ENCODE measurements at places on chromosomes 2 and 18.

DNA sequence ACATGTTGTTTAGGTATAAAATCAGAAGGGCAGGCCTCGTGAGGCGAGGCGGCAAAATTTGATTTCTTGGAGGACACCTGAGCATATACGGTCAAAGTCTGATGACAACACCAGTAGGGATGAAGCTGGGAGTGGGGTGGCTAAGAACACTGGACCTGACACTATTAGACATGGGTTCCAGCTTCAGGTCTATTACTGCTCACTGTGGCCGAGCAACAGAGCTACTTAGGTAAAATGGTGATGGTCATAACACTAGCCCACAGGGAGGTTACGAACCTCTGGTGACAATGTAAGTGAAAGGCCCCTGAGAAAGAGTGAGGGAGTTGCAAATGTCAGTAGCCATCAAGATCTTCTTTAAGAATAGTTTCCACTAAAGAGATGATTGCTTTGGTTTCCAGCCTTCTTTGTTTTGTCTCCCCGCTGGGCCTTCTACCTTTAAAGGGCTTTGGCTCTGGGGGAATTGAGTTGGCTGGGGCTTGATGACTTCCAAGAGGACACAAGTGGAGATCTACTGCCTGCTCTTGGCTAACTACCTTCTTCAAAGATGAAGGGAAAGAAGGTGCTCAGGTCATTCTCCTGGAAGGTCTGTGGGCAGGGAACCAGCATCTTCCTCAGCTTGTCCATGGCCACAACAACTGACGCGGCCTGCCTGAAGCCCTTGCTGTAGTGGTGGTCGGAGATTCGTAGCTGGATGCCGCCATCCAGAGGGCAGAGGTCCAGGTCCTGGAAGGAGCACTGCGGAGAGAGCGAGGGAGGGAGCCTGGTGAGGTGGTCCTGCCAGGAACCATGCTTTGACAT, 3.5 kb downstream of the IL1B start:
- DNase-seq = no peak

DNA sequence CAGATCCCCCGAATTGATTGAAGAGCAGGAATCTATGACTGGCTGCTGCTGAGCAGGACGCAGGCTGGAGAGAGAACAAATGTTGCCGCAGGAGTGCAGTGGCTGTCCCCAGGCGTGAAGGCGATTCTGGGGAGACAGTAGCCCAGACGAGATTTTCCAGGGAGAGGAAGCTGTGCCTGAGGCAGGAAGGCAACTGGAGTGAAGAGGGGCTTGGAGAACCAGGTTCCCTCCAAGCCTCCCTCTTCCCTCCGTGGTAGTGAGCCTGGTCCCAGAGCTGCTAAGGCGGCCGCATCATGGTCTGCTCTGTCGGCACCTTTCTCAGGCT, 1.3 kb upstream of the NPPC start:
- DNase-seq = no peak

DNA sequence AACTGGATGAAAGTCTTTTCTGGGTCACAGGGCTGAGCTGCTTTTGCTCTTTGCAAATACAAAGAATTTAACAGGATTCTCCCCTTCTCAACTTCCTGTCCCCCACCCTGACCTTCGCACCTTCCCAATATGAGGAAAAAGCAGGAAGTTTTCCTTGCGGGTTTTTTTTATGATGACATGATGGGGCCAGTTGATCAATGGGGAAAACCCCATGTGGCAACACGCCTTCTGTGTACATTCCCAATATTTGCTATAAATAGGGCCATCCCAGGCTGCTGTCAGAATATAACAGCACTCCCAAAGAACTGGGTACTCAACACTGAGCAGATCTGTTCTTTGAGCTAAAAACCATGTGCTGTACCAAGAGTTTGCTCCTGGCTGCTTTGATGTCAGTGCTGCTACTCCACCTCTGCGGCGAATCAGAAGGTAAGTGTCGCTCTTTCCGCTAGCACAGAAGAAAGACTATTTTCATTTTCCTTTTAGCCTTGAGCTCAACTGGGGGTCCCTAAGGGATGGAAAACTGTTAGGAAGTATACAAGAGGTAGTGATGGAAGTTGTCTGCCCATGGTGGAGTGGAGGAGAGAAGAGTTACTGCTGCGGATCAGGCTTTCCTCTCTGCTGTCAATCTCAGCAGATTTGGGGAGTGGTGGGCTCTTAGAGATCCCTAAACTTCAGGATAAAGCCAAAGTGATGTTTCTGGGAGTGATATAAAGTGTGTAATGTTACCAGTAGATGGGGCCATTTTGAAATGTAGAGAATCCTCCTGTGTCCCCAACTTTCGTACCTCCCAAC, at the start of gene CCL20:
Gene CCL20 (plus strand): TSS at position 281 of the 792 bp plus-strand sequence. CDS start 70 bp downstream, at position 351.
- no peak for DNase-seq

GRCh38 chr2:100632759-100633158, 70.0 kb downstream of the PDCL3 start:
- DNase-seq = no peak

- DNase-seq = no peak
These were observed 166.4 kb upstream of the MSH6 start for GRCh38 chr2:47616506-47616905.

DNA sequence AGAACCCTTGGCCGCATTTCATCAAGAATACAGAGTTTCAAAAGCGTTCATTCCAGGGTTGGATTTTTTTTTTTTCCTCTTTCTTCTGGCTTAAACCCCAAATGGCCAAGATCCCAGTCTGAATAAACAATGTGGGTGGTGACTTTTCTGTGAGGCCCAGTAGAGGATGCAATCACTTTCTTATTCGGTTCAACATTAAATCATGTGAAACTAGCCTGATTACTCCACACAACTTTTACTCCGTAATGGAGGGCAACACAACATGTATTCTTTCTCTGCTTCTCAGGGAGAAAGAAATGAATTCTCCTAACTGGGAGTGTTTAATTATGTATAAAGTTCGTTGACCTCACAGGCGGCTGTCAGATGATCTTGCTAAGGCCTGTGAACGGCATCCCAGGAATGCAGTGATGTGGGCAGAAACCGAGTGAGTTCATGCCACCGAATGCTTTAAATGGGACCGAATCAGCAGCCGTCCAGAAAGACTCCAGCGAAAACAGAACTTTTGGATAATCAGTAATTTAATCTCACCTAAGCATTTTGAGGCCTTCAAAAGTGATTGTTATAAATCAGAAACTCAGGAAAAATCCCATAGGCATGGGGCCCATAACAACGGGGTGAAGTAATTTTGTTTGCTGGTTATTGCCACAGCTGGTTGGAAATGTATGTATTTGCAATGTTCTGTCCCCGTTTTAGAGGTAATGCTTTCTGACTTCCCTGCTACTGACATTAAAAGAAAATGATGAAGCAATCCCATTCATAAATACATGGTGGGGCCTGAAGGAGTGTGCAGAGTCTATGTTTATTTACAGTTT, 81.5 kb downstream of the BCL2 start:
- no peak for DNase-seq

DNA sequence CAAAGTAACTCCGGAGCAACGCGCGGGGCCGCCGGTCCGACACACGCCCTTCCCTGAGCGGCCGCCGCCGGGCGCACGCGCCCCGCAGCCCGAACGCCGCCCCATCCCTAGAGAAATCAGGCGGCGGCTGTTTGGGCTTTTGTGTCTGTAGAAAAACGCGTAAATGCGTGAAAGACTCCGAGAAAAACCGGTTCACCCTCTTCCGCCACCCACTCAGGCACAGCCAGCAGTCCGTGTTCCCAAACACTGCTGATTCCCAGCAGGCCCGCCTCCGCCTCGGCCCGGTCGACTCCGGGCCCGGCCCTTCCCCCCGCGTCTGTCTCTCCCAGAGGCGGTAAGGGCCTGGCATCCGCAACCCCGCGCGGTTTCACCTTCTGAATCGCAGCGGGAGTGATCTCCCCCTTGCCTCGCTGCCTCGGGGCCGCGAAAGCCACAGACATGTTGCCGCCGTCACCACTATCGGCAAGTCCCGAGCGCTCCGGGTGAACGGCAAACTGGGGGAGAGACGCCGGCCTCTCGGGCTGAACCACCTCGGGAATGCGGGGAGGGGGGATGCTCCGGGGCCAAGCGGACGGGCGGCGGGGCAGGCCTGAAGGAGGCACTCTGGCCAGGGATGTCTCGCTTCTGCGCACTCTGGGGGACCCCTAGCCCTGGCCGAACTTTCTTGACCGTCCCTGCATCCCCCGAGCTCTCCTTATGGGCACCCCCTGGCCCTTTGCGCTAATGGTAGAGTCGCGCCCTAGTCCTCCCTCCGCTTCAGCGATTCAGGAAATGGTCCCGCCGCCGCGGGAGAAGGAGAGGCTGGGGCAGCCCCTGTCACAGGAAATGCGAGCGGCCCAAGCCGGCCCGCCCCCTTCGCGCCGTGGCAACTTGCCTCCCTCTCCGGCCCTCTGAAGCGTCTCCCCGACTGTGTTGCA, at the start of gene SS18:
Gene SS18 (minus strand): TSS at position 484 of the 917 bp plus-strand sequence. CDS start 44 bp downstream, at position 440.
- peak; percentile 90 for DNase-seq

DNA sequence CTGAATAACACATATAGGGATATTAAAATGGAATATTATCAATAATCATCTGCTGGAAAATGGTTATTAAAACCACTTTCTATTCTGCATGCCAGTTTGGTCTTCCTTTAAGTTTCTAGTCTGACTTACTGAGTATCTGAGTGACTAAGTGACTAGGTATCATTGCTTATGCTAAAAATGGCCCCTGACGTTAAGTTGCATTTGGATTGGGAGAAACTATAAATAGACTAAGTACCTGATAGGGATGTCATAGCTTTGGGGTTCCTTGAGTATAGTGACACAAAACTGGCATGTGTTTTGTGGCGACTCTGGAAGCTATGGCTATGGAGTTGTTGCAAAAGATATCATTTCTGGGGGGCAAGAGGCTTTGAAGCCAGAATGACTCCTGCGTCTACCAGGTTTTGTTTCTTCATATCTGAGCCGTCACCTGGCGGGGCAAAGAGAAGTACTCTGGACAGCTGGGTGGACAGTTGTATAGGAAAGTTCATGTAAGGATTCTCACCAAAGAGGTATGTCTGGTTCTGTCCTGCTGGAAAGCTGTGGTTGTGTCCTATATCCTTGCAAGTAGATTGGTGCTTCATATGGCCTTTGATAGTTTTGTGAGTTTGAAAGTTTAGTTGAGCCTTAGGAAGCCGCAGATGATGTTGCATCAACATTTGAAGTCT, 17.9 kb downstream of the ITGAV start:
- DNase-seq = no peak

DNA sequence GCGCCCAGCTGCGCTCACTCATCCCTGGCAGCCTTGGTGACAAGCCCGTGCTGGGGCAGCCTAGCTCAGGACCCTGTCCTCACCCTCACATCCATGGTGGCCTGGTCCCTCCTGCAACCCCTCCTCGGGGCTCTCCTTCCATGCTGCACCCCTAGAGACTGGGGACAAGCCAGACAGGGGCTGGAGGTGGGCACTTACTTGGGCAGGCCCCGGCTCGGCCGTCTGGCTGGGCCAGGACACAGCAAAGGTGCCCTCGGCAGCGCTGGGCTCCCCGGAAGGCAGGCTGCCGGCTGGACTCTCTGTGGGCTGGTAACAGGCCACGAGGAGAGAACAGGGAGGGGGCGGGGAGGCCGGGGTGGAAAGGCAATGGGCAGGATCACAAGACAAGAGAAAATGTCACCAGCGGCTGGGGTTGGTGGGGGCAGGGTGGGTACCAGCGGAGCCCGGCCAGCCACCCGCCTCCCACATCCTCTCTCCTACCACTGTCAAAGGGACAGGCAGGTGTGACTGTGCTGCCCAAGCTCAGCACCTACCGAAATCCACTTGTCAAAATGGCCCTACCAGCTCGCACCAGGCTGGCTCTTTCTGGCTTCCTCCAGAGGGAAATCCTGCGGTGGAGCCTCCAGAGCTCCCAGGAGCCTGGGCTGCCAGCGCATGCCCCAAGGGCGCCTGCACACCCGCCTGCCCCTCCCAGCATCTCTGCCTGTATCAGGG, 54.7 kb downstream of the BIN1 start:
- DNase-seq = no peak

DNA sequence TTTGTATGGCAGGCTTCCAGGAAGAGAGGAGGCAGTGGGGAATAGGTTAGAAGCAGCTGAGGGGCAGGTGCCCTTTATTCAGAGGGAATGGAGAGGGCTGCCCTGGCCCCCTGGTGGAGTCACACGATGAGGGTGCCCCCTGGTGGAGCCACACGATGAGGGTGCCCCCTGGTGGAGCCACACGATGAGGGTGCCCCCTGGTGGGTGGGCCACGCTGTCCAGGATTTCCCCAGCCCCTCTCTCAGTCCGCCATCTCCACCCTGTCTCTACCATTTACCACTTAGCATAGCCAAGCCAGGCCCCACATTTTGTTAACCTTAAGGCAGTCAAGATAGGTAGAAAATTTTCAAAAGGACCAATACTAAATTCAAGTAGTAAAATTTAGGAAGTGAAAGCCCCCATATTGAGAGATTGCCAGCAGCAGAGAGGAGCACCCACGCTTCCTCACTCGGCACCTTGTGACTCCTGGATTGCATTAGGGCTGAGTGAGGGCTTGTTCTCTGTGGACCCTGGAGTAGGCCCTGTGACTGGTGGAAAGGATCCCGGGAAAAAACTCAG, 10.4 kb upstream of the FAM228A start:
- DNase-seq = no peak

DNA sequence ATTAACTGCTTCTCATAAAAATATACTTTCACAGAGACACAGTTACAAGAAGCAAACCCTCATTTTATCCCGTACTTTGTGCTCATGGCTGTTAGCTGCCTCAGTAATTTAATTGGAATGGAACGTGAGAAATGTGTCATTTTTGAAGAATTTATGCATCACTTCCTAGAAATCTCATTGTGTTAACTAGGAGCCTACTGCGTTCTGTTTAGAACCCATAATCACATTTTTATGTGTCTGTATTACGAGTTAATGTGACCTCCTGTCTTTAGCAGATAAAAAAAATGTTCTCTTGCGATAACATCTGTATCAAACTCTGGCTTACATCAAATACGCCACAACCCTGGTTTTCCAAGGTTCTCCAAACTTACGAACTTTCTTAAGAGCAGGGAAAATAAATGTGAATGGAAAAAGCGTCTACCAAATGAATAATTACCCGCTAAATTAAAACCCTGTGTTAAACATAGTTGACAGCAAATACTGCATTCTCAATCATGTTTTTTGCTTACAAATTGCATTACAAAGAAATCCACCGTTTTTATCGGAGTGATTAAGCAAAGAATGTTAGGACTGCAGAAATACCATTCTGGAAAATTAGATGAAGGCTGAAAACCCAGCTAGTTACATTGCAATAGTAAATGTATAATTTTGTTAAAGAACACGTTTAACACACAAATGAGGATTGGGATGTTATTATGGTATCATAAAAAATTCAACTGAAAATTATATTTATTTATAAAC, 12.1 kb upstream of the GBX2 start:
- no peak for DNase-seq

Measured in NCI-H345 (cell line).